Mesenteric fat pad (tissue), 1 donor: ENCODE measurements at places on chromosomes 3 and 15.

- DNase-seq = no peak
Observed at GRCh38 chr3:167671878-167672427, 18.2 kb upstream of the WDR49 start.

DNA sequence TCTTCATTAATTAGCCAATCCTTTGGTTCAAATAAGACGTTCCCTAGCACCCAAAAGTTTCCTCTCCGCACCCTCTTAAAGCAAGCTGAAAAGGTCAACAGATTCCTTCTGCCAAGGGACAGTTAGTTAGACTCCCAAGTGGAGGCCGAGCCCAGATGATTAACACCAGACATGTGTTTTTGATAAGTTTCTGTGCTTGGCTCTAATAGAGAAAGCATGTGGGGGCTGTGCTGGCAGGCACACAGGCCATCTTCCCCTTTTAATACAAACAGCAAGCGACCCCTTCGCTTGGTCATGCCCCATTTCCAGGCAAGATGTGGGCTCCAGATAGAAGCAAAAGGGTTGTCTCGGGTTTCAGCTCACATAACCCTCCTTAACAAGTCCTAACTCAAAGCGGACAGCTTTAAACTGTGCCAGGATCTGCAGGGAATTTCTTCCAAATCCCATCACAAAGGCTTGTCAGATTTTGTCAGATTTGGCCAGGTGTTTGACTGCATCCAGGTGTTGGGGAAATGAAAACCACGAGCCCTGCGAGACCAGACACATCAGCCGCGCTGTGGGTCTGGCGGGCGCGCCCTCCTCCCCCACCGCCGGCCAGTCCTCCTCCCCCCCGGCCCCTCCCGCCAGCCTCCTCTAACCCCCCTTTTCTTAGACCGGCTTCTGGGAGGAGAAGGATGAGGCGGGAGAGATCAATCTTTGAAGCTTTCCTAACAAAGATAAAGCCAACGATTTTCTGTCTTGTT is 3.3 kb downstream of the HES1 start:
- DNase-seq = no peak

- DNase-seq = peak; percentile 77
Observed at GRCh38 chr3:83216919-83217594, 1455.6 kb upstream of the GBE1 start.

- DNase-seq = no peak
Observed at GRCh38 chr3:46612324-46612723, at the start of gene FAM240A. TSS of gene FAM240A (plus strand) at chr3:46612525. CDS start at chr3:46612684, 159 bp downstream.

GRCh38 chr15:30985081-30985531 is 6.3 kb downstream of the MTMR10 start:
- no peak for DNase-seq

GRCh38 chr15:101057841-101058407 is 138.8 kb downstream of the LRRK1 start:
- peak; percentile 71 for DNase-seq

GRCh38 chr15:63856711-63857460 is 23.1 kb upstream of the HERC1 start:
- DNase-seq = no peak

DNA sequence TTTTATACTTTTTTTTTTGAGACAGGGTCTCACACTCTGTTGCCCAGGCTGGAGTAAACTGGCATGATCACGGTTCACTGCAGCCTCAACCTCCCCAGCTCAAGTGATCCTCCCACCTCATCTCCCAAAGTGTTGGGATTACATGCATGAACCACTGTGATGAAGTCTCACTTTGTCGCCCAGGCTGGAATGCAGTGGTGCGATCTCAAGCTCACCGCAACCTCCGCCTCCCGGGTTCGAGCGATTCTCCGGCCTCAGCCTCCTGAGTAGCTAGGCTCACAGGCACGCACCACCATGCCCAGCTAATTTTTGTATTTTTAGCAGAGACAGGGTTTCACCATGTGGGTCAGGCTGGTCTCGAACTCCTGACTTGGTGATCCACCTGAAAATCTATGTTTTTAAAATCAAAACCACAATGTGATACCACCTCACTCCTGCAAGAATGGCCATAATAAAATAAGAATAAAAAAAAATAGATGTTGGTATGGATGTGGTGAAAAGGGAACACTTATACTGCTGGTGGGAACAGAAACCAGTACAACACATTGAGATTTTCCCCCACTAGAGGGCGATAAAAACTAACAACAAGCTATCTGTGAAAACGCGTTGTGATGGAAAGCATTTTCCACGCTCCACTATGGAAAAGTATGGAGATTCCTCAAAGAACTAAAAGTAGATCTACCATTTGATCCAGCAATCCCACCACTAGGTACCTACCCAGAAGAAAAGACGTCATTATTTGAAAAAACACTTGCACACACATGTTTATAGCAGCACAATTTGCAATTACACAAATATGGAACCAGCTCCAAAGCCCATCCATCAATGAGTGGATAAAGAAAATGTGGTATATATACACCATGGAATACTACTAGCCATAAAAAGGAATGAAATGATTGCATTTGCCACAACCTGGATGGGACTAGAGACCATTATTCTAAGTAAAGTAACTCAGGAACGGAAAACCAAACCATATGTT is 26.8 kb upstream of the OCA2 start:
- no peak for DNase-seq
